CD8-positive, alpha-beta memory T cell (primary cell): ENCODE measurements at places on chromosomes 4 and X. TPM values are rescaled to one million over a fixed set of nuclear protein-coding genes. Genes with fewer than 3 reads are reported as not detected.

Gene TMPRSS11A
- total RNA-seq: not detected

Gene ANK2
- 0.26 TPM for total RNA-seq

Gene TAF7L
- not detected for total RNA-seq

Gene PSAPL1
- not detected for total RNA-seq

- DNase-seq: no peak
These were observed 30.3 kb downstream of the NSDHL start for GRCh38 chrX:152861116-152861515.

DNA sequence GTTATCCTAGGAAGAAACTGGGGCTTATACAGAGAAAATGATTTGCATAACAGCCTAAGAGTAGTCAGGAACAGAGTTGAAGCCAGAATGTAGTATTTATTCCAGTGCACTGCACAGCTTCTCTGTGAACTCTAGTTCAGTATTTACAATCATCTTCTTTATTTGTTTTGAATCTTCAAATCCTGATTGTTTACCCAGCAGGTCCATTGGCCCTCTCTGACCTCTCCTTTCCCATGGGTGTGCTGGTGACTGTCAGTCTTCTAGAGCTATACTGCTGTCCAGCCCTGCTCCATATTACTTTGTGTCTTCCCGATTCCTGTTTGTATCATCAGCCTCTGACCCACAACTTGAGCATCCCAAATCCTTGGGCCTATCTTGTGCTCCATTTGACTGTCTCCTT, 301.9 kb upstream of the HS3ST1 start:
- DNase-seq: no peak

DNA sequence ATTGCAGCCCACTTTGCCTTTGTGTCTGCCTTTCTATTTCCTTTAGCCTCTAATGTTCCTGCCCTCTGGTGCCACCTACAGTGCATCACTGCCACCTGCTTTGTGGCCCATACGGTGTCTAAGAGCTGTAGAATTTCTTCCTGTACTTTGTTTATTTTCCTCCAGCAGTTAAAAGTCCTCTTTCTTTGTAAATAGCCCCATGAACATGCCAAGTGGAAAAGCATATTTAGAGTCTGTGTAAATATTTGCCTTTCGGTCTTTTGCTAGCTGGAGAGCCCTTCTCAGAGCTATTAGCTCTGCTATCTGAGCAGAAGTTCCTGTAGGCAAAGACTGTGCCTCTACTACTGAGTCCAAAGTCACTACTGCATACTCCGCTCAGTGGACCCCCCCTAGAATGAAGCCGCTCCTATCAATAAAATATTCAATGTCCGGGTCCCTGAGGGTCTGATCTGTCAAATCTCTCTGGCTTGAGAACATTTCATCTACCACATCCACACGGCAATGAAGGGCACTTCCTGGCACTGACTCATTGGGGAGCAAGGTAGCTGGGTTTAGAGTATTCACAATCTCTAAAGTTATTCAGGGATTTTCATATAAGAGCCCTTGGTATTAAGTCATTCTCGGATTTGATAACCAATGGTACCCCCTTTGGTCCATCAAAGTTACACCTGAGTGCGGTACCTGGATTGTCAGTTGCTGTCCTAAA, 36.3 kb downstream of the SULT1E1 start:
- DNase-seq: no peak

- DNase-seq: no peak
These were observed 2.2 kb downstream of the TMEM47 start for GRCh38 chrX:34654696-34655490.

DNA sequence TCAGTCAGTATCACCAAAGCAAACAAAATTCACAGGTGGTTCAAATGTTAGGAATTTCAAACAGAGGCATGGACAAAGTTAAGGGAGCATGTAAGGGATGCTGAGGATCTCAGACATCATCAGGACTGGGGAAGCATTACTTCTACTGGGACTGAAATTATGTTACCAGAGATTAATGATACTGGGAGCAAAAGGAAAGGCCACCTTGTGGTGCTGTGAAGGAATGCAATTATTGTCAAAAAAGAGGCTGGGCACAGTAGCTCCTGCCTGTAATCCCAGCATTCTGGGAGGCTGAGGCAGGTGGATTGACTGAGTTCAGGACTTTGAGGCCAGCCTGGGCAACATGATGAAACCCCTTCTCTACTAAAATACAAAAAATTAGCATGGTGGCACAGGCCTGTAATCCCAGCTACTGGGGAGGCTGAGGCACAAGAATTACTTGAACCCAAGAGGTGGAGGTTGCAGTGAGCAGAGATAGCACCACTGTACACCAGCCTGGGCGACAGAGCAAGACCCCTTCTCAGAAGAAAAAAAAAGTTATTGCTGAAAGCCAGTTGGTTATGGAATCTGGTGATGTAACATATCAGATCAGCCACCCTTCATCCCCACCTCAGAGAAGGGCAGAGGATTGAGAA, 954.3 kb downstream of the PCDH7 start:
- no peak for DNase-seq

DNA sequence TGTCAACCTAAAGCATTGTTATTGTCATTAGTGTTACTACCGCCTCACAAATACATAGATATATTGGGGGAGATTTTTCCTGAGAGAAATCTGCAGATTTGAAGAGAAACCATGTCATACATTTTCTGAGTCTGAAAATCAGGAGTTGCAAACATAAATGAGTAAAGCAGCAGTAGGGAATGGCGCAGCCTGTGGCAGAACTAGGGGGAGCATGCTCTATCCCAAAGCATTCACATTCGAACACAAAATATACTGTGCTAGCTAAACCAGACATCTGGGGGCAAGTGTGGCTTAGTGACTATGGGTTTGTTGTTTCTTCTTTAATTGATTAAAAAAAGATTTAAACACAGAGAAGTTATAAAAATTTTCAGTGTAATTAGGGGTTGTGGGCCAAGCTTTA, 83.2 kb downstream of the CPE start:
- DNase-seq: no peak

DNA sequence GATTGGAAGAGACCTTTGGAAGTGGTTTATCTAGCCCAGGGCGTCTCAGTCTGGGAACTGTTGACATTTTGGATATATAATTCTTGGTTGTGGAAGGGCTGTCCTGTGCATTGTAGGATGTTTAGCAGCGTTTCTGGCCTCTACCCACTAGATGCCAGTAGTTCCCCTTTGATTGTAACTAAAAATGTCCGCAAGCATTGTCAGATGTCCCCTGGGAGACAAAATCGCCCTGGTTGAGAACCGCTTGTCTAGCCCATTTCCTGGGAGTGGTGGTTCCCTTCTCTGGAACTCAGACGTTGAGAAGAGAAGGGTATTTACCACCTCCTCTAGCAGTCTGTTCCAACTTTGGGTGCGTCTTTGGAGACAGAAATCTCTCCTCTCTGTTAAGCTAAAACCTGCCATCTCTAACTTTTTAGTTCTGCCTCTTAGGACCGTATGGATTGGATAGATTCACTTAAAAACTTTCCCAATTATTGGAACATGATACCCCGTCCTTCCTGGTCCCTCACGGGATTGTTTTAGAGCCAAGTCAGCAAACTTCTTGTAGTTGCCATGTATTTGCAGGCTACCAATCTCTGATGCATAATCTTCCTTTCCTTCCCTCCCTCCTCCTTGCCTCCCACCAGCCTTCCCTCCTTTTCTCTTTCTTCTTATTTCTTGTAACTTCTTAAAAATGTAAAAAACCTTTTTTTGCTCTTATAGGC, 13.9 kb downstream of the TMEM165 start:
- DNase-seq: no peak

GRCh38 chr4:189090174-189090814, 850.4 kb upstream of the FRG1 start:
- DNase-seq: no peak

- DNase-seq: no peak
These were observed 38.0 kb upstream of the SPON2 start for GRCh38 chr4:1210241-1210841.

- no peak for DNase-seq
These were observed 99.8 kb downstream of the AFAP1 start for GRCh38 chr4:7839856-7840255.

GRCh38 chr4:6714954-6715353, 1.0 kb upstream of the BLOC1S4 start:
- DNase-seq: no peak

GRCh38 chr4:8829584-8829983, 42.1 kb downstream of the HMX1 start:
- DNase-seq: no peak
